CD4-positive, alpha-beta T cell (primary cell): ENCODE measurements at places on chromosomes 1 and 21.

DNA sequence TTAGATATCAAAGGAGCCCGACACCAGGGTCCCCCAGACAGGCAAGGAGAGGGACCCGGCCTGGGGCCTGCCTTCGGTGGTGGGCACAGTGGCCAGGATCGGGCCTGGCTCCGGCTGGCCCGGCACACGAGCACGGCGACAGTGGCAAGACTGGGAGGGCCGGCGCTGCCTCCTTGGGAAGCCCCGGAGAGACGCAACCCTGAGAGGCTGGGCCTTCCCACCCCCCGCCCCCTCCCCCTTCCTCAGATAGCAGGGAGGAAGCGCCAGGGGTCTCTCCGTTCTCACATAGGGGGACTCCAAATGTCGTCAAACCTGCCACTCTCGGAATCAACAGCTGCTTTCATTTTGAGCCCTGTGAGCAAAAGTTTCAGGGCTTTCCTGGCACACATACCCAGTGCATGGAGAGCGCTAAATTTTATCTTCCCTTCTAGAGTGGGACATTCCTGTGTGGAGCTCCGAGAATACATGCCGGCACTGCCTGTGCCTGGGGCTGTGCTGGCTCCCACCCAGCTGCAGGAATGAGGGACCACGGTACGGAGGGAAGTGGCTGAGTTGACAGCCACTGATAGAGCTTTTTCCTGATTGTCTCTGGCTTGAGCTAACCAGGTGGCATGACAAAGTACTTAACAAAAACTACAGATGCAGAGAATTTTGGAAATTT, 62.4 kb downstream of the CD247 start:
- DNase-seq, result peak; percentile 42

GRCh38 chr1:10626131-10626731, 151.5 kb downstream of the PEX14 start:
- DNase-seq, result no peak

- DNase-seq, result no peak
Measured at GRCh38 chr1:203671047-203671446, 44.4 kb downstream of the ATP2B4 start.

GRCh38 chr1:229984992-229985612, 81.9 kb upstream of the GALNT2 start:
- no peak for DNase-seq

GRCh38 chr1:39898191-39898590, 3.5 kb downstream of the MYCL start:
- DNase-seq, result no peak

GRCh38 chr1:47501069-47501468, 63.2 kb downstream of the FOXD2 start:
- no peak for DNase-seq

- DNase-seq, result no peak
Measured at GRCh38 chr1:2269922-2270259, 41.8 kb downstream of the SKI start.

DNA sequence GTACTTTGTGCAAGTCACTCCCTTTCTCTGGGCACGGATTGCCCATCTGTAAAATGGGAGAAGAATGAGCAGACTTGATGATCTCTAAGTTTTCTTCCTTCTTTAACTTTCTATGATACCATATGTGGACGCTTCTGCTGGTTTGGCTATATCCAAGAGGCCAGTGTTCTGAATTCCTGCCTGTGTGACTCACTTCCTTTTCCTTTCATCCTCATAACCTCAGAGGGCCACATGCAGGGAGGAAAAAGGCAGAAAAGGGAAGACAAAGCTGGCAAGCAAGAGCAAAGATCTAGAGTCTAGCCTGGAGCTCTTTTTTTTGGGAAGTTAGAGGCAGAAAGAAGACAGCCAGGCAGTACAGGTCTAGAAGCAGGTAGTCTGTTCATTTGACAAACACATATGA, 151.2 kb downstream of the OMA1 start:
- no peak for DNase-seq

DNA sequence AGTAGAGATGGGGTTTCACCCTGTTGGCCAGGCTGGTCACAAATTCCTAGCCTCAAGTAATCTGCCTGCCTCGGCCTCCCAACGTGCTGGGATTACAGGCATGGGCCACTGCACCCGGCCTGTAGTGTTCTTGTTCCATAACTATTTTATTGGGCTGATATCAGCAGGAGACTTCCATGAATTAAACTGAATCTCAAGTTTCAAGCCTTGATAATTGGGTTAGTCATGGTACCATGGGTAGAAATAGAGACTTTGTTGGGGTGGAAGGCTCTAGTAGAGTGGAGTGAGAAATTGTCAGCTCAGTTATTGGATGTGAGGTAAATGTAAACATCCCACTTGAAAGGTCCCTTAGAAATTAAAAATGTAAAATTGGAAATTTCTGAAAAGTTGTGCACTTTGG, 419.1 kb downstream of the ADGRL2 start:
- DNase-seq, result no peak

DNA sequence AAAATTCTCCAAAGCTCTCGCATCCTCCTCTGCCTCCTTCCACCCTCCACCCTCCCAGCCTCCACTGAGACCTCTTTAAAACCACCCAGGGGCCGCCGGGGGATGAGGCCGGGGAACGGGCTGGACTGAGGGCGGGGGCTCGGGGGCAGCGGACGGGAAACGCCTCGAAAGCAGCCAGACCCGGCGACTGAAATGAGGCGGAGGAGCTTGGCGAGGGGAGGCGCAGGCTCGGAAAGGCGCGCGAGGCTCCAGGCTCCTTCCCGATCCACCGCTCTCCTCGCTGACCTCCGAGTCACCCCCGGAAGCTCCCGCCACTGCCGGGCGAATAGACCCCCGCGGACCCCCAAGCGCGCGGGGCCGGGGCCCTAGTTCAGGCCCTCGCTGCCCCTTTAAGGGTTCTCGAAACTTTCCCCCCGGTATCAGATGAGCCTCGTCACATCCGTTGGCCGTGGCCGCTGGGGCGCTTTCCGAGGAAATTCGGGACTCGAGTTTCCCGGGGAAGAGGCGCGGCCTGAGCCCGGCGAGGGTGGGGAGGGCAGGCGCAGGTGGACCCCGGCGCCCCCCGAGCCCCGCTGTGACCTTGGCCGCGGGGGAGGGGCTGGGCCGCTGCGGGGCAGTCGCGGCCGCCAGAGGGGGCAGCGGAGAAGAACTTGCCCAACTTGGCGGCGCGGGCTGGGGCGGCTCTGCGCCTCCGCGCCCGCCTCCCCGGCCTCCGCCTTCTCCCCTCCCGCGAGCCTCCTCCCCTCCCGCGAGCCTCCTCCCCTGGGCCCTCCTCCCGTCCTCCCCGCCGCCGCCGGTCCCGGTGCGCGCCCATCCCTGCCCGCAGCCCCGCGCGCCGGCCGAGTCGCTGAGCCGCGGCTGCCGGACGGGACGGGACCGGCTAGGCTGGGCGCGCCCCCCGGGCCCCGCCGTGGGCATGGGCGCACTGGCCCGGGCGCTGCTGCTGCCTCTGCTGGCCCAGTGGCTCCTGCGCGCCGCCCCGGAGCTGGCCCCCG, at the start of gene BACE2:
Gene BACE2, plus strand, starts transcription at position 813 of the 995 bp plus-strand sequence. Its CDS starts 104 bp downstream, at position 917.
- DNase-seq, result peak; percentile 44

DNA sequence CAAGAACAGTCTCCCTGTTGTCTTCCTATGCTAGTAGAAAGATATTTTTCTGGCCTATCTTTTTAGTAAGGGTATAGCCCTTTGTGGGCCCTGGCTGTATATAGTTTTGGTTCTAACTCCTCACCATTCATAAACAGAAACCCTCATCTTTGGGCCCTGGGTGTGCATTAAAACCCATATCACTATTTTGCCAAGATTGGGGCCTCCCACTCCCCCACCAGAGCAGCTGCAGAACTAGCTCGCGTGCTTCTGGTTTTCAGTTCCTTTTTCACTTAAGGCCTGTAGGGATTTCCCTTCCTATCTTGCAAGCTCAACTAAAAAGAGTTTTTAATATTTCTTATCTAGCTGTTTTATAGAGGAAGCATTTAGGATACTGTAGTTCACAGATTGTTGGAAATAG, 106.4 kb downstream of the RGL1 start:
- no peak for DNase-seq

- no peak for DNase-seq
Measured at GRCh38 chr1:47181095-47181954, 8.5 kb downstream of the PDZK1IP1 start.

GRCh38 chr1:229062135-229062534, 208.8 kb upstream of the RAB4A start:
- no peak for DNase-seq

GRCh38 chr1:160061369-160062229, 8.4 kb downstream of the KCNJ10 start:
- DNase-seq, result no peak

DNA sequence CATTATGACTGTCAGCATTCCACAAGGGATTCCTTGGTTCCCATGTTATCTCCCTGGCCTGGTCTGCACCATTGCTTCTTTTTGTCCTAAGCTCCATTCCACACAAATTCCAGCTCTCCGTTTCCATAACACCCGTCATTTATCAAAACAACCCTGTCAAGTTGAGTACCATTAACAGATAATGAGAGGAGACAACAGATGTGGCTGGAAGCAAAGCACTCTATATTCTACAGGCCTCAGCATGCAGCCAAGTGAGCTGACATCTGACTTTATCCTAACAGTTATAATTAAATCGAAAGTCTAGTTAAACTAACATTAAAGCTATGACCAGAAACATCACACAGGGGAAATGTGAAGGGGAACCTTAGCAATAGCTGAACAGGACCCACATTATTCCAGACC, 110.4 kb downstream of the RERE start:
- no peak for DNase-seq

DNA sequence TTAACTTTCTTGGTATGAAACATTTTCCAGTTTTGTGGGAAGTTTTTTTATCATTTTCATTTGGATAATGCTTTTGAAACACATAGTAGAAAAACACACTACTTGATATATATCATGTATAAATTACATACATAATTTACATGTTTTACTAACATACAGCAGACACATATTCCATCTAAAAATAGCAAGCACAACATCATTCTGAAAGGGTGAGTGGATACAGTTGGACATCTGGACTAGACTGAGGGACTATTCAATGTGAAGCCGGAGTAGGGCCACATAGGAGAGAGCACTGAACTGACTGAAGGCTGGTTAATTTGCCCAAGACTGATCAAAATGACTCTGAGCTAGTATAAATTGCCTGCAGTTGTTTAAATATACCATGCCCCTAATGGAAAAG, 11.7 kb downstream of the CDKN2C start:
- no peak for DNase-seq

- DNase-seq, result no peak
Measured at GRCh38 chr21:41831453-41831831, 47.7 kb downstream of the PRDM15 start.

DNA sequence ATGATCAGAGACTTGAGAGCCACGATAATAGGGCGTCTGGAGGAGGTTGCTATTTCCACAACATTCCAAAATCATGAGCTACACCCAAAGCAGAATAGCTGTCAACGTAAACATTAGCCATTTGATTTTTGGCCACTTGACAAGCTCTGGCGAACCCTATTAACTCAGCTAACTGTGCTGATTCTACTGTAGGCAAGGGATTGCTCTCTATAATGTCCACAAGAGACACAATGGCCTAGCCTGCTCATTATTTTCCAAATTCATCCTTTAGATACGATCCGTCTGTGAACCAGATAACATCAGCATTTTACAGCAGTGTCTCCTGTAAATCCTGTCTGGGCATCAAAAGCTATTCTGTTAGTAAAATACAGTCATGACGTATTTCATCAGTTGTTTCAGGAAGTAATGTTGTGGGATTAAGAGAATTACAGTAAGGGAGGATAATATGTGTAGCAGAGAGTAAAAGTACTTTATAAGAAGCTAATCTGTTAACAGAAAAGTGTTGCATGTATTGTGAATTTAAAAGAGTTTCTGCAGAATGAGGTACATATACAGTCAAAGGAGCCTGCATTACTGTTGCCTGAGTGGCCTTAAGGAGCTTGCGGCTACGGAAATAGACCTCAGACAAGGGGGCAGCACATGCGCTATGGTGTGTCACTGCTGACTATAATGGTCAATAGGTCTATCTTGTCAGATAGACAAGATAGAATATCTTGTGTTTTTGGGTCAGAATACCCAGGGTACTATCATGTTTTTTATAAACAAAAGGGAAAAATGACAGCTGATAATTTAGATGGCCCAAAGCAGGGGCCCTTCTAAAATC, 44.9 kb upstream of the TINAGL1 start:
- no peak for DNase-seq

GRCh38 chr1:169363046-169363730, 4.4 kb downstream of the NME7 start:
- DNase-seq, result no peak

DNA sequence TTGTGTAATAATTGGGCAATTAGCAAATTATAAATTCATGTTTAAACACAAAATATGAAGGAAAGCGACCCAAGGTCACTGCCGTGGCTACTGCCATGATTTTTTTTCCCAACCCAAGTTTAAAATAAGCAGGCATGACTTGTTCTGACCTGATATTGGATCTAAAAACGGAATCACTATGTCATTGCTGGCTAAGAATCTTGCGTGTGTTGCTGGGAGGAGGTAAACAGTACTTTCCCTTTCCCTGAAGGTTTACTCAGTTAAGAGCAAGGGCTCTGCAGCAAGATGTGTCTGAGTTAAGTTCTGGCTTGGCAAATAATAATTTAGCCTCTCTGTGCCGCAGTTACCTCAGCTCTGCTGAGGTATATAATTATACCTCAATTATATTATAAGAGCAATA, 125.7 kb upstream of the L1TD1 start:
- no peak for DNase-seq

DNA sequence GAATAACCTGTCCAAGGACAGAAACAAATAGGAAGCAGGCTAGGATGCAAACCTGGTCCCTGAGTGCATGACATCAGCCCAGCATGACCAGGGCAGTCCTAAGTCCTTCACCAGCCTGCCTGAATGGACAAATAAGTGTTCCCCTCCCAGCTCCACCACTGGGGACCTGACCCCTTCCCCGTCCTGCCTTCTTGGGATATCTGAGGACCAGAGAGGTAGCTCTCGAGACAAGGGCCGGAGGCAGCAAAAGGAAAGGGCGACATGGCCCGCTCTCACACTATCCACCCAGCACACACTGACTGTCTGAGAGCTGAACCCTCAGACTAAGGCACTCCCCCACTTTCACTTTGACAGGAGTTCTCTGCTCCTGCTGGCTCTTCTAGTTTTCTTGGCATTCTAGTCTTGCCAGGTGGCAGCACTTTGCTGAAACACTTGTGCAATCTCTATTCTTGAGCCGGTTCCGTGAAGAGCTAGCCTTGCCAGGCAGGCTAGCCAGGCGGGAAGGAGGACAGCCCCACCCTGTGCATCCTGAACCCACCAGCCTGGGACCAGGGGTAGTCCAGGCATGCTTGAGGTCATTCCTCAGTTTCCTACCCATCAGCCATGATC, 251.1 kb upstream of the RAB4A start:
- no peak for DNase-seq

GRCh38 chr1:173768206-173768605, 53.4 kb downstream of the KLHL20 start:
- DNase-seq, result no peak

DNA sequence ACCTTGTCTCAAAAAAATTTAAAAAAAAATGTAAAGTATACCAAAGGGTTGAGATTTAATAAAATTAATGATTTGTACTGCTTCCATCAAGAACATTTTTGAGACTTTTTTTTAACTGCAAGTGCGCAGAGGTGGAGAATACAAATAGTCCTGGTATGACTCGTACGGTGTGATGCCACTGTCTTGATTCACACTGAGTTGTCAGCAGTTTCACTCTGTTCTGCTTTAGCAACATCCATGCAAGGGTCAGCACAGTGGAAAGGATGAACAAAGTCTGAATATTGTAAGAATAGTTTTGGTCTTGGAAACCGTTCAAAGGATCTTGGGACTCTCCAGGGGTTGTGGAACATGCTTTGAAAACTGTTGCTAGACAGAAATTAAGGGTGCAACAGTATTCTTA, 40.2 kb downstream of the EXO1 start:
- DNase-seq, result no peak
